Stimulated activated CD8-positive, alpha-beta memory T cell treated with anti-CD3 and anti-CD28 coated beads, Interleukin-7, amount 100 ng/mL, for 1 hour (primary cell): ENCODE measurements at places on chromosomes 1 and 21.

GRCh38 chr21:44986471-44987291 lies 46.9 kb downstream of the SLX9 start:
- no peak for DNase-seq

GRCh38 chr1:184755226-184756065 lies 788 bp upstream of the EDEM3 start:
- DNase-seq: no peak

DNA sequence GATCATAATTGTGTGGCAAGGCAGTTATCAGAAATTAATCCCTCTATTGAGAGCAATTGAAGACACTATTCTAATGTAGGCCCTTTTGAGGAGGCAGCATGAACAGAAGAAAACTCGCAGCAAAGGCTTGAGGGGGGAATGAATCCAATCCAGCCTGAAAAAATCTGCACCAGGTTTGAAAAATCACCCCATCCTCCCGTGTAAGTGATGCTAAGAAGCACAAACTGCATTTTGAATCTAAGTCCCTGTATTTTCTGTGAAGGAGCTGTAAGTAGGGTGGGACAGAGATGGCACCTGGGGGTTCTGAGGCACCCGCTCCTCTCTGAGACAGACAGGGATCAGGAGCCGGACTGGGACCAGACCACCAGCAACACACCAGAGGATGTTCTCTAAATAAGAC lies at the start of gene CRB1:
CRB1 (plus strand) TSS at position 241 of the 400 bp plus-strand sequence. CDS start 161 bp downstream, outside the sequence.
- DNase-seq: no peak

DNA sequence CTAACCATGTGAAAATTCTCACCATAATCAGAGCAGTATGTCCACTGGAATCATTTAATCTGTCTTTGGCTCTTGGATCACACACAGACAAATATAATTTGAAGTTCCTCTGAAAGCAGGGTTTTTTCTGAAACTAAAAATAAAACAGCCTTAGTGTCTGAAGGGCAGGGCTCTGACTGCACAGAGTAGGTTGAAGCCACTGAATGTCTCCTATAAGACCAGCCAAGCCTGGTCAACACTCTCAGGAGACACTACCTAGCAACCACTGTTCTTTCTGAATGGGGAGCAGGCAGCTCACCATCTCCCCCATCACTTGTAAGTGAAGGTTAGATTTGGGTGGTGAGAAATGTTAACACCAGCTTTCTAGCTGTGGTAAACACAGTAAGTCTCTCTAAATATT lies 16.1 kb upstream of the TMEM183A start:
- DNase-seq: no peak

- DNase-seq: no peak
Observed at GRCh38 chr1:92832537-92833114, 786 bp downstream of the RPL5 start.

- no peak for DNase-seq
Observed at GRCh38 chr1:25648681-25649440, 32.3 kb downstream of the MAN1C1 start.
